ENCODE measurements at places on chromosomes 3 and 15.

GRCh38 chr3:160616716-160617115, 51.3 kb upstream of the KPNA4 start:
- no peak for DNase-seq

DNA sequence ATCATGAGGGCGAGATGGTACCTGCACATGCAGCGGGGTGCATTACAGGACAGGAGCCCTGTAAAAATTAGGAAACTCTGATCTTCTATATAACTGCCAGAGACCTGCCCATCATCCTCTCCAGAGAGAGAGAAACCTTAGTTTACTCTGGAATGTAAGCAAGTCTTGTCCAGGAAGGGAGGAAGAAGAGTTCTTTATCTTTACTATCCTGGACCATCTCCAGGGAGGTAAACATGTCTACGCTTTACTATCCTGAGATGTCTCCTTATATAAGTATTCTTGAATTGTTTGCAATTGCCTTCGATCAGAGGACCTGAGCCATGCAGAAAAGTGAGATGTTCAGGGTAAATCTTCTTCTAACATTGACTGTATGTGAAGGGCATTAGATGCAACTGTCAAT, 12.7 kb upstream of the HACD2 start:
- DNase-seq, result no peak

- DNase-seq, result no peak
Measured at GRCh38 chr15:93109336-93110102, 20.5 kb upstream of the RGMA start.

- DNase-seq, result no peak
Measured at GRCh38 chr3:130621824-130622223, 104.8 kb downstream of the COL6A6 start.

DNA sequence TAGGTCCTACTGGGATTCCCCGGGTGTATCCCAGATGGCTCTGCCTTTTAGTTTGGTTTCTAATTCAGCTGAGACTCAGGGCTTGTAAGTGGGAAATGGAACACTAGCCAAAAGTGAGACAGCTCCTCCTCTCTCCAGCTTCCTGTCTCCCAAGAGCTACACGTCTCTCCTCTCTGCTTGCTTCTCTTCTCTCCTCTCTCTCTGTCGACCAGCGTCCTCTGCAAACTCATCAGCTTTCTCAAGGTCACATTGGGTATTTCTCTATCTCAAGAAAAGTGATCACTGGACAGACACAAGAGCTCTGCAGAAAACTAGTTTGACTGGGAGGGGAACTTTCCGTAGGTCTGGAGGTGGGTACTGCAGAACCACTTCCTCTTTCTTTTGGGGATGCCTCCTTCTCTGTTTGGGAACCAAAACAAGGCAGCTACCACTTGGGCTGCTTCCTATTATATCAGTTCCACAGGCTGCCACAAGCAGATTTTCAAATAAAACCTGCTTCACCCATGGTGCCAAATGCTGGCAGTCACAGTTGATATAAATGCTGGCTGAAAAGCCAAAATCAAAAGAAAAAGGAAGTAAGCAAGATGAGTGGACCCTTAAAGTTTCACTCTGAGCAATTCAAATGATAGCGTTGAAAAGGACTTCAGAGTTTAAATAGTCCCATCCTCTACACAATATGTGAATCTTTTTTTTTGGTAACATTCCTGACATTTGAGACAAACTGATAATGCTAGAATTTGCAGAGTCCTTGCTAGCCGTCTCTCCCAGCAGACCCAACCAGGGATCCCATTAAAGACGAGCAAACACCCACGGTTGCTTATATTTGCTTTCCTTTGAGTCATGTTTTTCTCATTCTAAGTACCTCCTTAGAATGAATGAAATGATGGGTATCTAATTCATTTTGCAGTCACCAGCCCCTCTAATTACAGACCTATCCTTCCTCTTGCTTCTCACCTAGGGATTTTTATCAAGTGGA, 7.2 kb upstream of the DYNC1LI1 start:
- no peak for DNase-seq

DNA sequence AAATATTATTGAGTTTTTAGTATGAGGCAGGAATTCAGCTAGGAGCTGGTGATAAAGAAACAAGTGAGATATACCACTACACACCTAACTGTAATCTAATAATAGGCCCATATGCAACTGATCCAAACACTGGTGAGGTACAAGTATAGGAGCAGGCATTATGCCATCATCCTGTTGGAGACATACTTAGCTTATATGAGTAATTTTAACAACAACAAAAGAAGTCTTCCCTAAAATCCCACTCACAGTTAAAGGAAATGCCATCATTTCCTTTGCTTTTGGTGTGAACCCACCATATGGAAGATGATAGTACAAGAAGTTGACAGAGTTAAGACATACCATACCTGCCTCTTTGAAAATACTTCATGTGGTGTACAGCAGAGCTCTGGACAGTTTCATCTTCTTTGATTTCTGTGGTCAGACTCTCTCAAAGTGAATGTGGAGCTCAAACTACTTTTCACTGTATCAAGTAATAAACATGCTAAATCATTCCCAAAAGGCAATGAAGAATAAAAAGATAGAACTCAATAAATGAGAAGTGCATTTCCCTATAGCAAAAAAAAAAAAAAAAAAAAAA, 85.5 kb downstream of the CD200R1L start:
- DNase-seq, result no peak

- no peak for DNase-seq
Measured at GRCh38 chr3:197516517-197516889, 39.3 kb downstream of the BDH1 start.

DNA sequence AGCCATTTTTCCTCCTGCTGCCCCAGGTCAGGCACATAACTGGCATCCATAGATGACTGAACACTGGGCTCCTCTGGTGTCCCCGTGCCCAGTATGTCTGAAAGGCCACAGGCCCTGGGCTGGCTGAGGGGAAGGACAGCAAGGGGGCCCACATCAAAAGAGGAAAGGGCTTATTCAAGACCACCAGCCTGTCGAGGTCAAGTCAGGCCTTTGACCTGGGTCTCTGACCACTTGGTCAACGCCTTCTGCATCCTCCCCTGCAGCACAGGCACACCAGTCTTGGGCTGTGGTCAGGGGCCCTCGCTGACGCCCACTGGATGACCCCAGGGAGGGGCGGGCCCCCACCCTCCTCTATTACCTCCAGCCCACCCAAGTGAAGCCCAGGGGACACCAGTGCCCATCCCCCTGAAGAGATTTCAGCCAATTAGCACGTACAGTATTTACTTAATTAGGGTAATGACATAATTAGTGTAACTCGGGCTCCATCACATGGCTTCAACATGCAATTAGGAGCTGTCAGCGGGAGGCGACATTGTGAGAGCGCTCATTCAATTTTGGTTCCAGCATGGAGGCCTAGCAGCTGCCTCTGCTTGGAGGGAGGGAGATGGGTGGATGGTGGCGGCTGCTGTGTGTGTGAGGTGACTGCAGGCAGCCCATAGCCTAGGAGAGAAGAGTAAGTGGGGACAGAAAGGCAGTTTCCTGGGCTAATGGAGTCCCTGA, 13.5 kb upstream of the DNAH1 start:
- no peak for DNase-seq

GRCh38 chr3:21256932-21257331, 494.1 kb downstream of the ZNF385D start:
- DNase-seq, result no peak

GRCh38 chr3:159928071-159928491, 60.6 kb upstream of the IL12A start:
- no peak for DNase-seq

DNA sequence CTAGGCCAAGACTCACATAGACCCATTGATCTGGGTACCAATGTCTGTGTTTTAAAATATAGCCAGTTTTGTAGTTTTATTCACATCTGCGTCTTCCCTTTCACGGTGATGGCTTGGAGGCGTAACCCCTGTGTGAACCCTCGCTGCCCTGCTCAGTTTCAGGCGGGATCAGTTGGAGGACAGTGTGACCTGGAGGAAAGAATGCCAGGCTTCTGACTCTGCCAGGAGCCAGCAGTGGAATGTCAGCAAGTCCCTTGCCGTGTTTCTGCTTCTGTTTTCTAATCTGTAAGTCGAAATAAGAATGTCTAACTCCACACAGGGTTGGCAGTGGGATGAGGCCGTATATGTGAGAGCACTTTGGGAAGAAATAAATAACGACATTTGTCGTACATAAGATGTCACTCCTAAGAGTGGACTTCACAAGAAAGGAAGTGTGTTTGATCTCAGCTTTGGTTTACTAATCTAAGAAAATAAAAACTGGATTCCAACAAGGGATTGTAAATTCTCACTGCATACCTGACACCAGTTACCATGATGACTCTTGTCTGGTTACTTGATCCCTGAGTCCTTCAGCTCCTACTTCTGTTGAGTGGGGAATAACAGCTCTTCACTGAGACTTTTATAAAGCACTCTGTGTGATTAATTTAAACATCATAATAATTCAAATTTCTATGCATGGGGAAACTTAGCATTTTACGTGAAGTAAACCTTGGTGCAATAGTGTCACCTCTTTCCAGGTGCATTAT, 6.3 kb upstream of the CA12 start:
- no peak for DNase-seq

GRCh38 chr3:120475722-120476377, 25.1 kb upstream of the FSTL1 start:
- DNase-seq, result no peak

GRCh38 chr3:181570472-181570871, 141.3 kb upstream of the SOX2 start:
- no peak for DNase-seq

DNA sequence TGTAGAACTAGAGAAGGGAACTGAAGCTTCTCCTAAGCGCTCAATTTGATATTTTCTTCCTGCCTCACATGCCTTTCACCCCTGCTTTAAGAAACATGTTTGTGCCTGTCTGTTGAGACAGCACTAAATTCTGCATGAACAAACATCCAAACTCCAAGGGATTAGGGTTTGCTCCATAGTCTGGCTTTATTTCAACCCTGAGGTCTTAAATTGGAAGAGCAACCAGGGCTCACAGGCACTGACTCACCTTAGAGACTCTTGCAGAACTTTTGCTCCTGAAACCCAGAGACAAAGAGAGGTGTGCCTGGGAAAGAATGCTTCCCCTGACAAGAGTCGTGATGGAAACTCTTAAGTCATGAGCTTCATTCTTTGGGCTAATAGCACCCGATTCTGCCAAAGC, 393.9 kb upstream of the MCTP2 start:
- no peak for DNase-seq

DNA sequence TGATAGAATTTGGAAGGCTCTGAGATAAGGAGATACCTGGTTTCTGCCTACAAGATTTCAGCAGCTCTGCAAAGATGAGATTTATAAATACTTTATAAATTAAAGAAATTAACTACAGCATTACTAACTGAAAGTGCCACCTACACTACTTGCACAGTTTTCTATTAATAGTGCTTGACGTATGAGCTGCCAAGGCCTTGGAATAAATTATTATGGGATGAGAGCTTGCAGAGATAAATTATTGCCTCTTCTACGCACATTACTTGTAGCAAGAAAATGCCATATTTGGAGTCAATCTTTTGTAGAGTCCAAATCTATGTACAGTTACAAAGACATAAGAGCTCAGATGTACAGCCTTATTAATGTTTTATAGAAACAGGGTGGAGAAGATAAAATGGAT, 89.1 kb downstream of the BCHE start:
- no peak for DNase-seq

DNA sequence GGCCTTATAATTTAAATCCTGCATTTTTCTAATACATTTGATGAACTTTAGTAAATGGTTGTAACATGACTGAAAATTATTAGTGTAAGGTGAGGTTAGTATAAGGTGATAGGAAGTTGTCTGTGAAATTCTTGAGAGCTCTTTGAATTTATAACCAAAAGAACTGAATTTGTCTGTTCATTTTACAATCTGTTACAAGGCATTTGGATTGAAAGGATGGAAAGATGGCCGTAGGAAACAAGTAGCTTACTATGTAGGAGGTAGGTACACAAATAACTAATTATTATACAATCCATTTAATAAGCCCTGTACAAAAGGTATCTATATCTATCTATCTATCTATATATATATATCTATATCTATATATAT, 6.6 kb downstream of the DIPK2A start:
- no peak for DNase-seq

- DNase-seq, result no peak
Measured at GRCh38 chr3:197292083-197292646, 6.2 kb downstream of the DLG1 start.

DNA sequence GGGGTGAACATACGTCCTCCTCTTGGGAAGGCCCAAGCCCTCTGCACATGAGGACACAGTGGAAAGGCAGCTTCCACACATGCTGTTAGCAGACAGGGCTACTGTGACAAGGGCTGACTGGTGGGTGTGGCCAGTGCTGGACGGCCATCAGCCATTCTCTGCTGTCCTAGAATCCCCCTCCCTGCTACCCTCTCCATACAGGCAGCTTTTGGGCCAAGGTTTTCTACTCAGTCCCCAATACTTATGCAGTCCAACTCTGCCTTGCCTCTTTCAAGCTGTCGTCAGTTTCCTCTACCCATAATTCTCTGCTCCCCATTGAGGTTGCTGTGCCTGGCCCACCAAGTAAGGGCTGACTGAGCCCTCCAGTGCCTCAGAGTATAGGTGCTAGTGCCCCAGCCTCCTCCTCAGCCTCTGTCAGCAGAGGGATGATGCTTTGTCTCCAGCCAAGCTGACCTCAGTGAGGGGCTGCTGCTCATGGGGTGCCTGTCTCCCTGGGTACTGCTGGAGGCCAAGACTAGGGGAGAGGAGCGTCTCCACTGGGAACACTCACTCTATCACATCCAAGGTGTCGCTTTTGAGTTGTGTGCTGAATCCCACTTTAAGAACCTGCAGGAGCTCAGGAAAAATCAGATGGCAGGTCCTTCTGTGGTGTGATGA, 2.8 kb downstream of the LOXL1 start:
- DNase-seq, result no peak

DNA sequence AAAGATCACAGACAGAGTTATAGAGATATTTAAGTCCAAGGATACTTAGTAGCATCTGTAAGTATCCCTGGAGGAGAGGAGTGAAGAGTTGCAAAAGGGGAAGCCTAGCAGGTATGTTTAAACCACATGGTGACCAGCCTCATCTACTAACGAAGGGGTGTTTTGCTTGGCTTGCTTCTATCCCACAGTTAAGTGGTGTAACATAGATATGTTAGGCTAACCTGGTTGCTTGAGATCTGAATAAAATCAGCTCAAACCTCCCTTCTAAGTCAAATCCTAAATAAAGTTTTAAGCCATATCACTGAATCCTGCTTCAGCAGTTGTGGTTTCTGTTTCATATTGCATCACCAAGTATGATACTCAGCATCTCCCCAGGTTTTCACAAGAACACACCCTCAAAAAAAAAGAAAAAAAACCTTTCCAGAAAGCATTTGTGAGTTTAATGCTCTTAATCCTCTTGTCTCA, 880.2 kb downstream of the ROBO1 start:
- DNase-seq, result no peak

- DNase-seq, result no peak
Measured at GRCh38 chr3:20197775-20198174, 11.8 kb upstream of the SGO1 start.

DNA sequence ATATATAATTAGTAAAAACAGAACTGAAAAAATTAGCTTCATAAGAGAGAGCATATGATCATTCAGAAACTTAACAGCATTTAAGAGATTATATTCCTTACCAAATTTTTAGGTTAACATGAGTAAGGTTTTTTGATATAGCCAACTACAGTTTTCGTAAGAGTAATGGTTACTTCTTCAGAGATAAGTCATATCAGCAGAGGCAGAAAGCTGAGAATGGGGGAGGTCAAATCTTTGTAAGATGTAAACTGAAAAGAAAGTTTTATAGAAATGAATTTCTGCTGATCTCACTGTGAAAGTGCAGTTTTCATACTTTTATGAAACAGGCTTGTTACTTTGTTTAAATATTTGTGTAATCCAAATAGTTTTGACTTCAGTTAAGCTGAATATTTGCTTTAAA, 193.3 kb downstream of the ZBTB20 start:
- no peak for DNase-seq

GRCh38 chr15:60375306-60375705, 22.5 kb downstream of the ANXA2 start:
- no peak for DNase-seq

- DNase-seq, result no peak
Measured at GRCh38 chr15:46894644-46895043, 822.7 kb upstream of the SEMA6D start.
